ENCODE measurements at places on chromosomes 7 and 10.

DNA sequence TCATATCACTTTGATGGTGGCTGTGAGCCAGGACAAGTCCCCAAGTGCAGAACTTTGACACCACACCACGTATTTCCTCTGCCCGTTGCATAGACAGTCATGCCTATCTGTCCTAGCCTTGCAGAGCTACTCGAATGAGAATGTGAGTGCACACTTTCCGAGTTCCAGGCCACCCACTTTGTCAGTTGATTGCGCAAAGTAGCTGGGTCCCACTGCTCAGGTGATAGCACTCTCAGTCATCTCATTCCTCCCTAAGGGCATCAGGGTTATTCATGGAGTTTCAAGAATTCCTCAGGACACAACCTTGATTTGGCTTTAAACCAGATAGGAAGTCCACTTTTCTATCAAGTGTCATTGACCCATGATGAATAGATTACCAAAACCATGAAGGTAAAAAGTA is 19.3 kb downstream of the LSM5 start:
- no peak for DNase-seq

- DNase-seq = no peak
Observed at GRCh38 chr7:1225441-1226185, 7.1 kb upstream of the UNCX start.

DNA sequence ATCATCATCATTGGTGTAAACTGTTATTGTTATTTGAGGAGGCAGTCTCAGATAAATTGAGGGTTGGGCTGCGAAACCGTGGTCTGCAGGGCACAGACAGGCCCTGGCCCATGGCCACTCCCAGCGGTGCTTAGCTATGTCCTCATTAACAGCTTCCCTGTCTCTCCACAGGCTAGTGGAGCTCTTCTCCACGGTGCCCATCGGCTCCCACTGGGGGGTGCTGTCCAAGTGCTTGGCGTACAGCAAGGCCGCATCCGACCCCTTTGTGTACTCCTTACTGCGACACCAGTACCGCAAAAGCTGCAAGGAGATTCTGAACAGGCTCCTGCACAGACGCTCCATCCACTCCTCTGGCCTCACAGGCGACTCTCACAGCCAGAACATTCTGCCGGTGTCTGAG is 21.6 kb downstream of the GPR26 start:
- DNase-seq = no peak

DNA sequence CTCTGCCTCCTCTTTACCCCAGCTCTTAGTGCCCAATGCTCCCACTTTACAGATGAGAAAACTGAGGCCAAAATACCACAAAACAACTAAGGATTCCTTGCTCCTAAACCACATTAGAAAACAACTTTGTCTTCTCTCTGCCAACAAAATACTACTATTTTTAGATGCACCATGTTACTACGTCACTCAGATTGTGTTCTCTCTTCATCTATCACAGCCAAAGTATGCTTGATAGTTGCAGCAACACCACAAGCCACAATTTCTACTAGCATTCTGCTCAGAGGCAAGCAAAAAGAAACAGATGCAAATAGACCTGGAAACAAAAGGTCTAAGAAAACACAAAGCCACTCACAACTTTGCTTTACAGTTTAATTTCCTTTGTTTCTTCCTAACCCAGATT is 3.3 kb upstream of the PDE1C start:
- DNase-seq = no peak

- DNase-seq = no peak
Observed at GRCh38 chr10:122014652-122015248, 25.8 kb downstream of the TACC2 start.

DNA sequence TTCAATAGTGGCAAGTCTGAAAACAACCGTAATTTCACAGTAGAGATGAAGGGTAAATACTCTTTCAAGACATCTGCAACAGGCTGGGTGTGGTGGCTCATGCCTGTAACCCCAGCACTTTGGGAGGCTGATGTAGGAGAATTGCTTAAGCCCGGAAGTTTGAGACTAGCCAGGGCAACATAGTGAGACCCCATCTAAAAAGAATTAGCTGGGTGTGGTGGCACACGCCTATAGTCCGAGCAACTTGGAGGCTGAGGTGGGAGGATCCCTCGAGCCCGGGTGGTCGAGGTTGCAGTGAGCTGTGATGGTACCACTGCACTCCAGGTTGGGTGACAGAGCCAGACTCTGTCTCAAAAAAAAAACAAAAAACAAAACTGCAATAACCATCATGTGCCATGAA is 71.8 kb downstream of the PFKFB3 start:
- DNase-seq = no peak

DNA sequence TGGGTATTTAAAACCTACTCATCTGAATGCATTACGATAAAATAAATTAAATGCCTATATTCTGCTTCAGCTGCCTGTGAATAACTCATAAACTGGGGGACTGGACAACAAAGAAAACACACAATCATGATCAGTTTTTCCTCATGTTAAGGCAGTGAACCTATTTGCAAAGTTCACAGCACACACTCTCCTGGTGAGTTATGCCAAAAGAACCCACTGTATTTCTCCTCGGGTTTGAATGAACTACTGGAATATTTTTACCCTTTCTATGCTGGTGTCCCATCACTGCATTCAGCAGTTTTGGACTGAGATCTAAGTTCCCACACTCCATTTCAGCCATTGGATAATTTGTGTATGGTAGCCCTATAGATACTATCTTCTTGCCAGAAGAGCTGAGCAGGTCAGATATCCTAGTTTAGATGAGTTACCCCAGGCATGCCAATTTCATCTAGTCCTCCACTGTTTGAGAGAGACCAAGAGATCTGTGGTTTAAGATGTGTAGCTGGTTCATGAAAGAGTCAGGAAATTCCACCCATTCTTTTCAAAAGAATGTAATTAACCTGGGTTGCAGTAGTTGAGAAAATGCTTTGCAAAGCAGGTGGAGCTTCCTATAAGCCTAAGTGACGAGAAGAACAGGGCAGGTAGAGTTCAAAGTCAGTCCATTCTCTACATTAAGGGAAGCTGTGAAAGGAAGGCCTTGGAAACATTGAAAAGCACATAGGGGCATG is 101.7 kb downstream of the PLXDC2 start:
- DNase-seq = peak; percentile 76

DNA sequence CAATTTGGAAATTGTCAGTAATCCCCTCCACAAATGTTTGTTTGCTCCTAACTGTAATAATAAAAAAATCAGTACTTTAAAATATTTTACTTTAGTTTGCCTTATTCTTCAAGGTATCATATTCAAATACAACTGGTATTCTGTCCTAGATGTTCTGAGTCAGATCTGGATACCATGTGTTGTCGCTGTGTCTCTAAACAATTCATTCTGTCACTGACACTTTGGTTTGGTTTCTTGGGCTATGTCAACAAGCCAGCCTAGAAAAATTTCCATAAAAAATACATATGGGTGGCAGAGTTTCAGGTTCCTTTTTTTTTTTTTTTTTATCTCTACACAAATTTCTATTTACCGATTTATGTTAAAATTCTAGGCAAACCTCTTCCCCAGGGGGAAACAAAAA is 33.2 kb upstream of the SEMA3D start:
- no peak for DNase-seq

DNA sequence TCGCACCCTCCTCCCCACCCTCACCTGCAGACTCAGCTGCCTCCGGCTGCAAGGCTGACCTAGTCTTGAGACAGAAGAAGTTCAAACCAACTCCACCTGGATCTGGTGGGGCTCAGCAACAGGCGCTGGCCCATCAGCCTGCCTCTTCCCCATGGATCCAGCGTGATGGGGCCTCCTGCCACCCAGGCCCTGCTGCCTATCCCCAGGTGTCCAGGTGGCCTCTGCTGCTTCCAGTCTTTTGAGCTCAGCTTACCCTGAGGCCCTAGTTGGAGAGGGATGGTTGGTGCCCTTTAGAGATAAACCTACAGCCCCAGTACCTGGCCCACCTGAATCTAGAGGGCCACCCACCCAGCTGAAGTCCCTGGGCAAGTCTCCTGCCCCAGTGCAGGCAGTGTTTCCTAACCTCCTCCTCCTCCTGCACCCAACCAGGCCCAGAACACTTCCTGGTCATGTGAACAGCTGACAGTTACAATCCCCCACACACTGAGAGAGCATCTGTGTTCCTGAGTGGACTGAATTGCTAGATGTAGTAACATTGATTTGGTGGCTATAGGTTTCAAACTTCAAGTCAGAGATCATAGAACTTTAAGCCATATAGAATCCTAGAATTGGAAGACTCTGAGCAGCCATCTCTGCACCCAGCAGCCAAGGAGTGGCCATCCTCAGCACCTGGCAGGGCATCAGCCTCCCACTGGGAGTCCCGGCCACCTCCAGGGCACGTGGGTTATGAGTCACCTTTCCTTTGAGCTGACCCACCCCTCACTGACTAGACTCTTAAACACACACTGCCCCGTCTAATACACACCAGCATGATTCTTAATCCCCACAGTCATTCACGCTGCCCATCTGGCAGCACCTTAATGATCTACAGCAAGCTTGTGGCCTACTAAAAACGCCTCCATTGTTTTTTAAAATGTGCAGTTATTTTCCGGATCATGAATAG is 51.9 kb downstream of the ALOX5 start:
- DNase-seq = peak; percentile 80
